ENCODE measurements at places on chromosomes 3 and 15.
A peak's percentile ranks its signal among the peaks of the same experiment; 100 is the strongest.

GRCh38 chr3:15387735-15388134, 39.6 kb downstream of the METTL6 start:
- DNase-seq: no peak

- no peak for DNase-seq
Observed at GRCh38 chr3:180548050-180548449, 53.9 kb upstream of the TTC14 start.

DNA sequence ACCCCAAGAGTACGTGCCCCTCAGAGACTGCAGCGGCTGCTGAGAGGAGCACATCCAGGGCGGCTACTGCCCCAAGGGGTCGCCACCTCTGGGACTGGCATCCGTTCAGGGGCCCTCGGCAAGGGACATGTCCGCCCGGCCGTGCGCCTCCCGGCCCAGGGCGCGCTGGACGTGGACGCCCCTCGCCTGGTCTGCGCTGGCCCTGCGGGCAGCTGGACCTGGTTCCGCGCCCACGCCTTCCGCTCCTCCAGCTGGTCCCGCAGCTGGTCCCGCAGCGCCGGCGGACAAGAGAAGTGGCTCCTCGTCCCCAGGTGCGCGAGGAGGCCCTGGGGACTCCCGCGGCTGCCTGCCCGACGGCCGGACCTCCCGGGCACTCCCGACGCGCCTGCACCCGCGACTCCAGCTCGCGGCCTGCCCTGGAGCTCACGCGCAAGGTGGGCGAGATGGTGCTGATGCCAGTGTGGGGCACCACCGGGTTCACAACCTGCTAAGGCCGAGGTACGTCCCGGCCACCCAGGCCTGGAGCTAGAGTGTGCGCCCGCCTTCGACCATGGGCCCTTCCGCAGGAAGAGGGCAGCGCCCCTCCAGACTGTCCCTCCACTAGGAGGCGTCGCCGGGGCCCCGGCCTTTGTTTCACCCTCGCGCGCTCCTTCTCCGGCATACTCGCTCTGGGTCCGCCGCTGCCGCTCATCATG, 14.4 kb upstream of the GP9 start:
- DNase-seq: no peak

DNA sequence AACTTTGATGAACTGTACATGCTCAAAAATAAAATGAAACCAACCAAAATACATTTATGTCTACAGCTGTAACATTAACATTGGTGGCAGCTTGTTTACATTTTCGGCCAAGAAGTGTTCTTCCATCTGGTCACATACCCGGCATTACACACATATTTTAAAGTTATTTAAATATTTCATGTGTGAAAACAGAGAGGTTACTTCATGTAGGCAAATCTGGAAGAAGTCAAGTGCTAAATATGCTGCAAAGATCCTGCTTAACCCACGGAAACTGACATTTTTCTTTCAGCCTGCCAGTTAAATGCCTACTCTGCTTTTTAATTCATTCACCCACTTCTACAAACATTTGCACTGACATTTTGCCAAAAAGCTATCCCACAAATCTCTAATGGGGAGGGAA, 69.7 kb downstream of the MB21D2 start:
- no peak for DNase-seq

- DNase-seq: no peak
Observed at GRCh38 chr3:17422636-17423035, 319.8 kb downstream of the TBC1D5 start.

DNA sequence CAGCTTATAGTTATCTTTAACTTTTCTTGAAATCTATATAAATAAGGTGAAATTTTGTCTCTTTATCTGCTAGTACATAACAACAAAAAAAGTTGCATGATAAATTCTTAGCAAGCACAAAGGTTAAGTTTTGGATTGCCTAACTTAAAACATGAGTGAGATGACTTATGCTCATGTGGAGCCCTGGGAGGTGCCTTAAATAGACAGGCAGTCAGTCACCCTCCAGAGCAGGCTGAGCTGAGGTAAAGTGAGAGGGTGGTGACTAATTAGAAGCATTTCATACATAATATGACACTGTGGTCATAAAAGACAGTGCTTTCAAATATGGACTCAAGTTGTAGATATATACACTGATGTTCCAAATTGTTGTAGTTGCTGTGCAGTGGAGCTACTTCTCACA, 14.6 kb upstream of the MME start:
- DNase-seq: no peak

DNA sequence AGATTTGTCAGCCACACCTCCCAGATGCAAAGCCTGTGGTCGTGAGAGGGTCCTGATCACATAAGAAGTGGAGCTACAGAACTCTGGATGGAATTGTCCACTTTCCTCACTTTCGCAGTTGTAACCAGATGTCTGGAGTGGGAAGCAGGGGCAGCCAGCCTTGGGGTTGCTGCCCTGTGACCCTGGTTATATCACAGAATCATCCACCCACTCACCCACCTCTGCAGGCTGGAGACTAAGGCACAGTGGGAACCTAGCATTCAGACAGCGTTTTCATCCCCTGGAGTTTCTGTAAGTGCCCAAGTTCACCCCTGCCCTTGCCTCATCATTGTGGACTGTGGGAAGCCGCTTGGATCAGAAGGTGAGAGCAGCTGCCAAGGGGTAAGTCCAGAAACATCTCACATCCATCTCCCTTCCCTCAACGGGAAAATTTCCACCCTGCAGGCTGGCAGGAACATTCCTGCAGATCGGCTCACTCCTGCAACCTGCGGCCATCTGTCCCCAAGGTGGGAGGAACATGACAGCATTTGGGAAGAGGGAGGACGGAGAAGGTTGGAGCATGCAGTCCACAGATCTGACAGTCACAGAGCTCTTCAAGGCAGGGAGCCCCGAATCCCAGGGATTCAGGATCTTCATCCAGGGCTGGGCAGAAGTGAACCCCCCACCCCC, 2.9 kb upstream of the IQSEC1 start:
- no peak for DNase-seq

DNA sequence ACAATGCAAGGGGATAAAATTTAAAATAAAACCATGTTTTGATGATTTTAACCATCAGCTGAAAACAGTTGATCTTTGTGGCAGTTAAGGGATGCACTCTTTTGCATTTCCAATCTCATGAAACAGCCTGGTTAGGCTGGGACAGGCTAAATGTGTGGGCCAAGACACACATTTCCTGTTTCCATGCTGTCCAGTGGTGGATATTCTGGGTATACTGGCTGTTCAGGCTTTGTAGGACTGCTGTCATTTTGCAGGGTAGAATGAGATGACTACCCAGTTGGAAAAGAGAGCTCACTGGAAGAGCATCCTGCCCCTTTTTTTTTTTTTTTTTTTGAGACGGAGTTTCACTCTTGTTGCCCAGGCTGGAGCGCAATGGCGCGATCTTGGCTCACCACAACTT, 42.0 kb upstream of the IP6K2 start:
- DNase-seq: no peak

GRCh38 chr3:121566773-121567172, 976 bp upstream of the ARGFX start:
- no peak for DNase-seq

DNA sequence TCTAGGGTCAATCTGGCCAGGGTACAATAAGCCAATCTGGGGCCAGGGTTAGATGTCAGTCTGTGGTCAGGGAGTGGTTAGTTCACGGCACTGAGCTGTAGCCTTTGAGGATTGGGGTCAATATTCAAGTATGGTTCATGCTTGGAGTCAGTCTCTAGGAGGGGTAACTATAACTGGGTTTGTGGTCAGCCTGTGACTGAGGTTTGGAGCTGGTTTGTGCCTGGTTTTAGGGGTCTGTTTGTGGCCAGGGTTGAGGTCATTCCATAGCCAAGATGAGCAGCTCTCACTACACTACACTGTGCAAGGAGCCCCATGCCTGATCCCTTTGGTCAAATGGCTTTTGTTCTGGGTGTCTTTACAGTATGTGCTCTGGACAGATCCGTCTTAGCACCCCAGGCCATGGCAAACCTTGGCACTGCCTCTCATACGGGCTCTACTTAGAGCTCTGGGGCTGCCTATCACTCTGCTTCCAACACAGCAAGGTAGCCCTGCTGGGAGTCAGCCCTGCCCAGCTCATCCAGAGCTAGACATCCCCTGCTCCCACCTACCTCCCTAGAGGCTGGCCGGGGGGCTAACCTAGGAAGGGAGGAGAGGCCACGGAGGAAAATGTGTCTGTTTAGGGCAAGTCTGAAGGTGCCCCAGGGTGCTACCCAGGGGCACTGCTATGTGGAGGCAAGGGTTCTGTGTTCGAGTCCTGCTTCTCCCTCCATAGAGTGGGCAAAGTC, 63.3 kb upstream of the CORO2B start:
- DNase-seq: no peak

DNA sequence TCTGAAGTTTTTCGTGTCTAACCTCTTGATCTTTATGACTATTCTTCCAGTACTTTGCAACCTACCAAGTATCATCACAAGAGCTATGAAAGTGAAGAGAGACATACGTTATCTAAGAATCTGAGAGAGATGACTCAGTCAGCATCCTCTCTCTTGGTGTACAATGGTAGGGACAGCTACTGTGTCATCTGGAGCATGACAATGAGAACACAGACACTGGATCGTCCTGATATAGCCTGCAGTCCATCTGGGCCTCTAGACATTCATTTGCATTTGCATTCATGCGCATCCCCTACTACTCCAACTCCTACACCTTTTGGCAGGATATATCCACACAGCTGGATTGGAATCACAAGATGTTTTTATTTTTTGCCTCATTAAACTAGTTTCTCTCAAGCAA, 115.2 kb downstream of the PEX5L start:
- DNase-seq: no peak

DNA sequence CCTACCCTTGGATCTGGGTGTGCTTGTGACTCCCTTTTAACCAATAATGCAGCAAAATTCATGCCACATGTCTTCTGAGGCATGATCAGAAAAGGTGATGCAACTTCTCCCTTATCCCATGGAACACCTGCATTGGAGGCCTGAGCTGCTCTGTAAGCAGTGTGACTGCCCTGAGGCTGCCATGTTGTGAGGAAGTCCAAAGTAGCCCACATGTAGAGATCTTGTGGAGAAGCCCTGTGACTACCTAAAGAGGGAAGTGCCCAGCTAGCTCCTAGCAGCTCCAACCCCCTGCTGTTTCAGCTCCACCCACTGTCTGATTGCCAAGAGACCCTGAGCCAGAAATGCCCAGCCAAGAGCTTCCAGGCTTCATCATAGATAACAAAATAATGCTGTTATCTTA, 6.4 kb upstream of the NR1D2 start:
- no peak for DNase-seq

- DNase-seq: no peak
Observed at GRCh38 chr15:34773917-34774316, 19.1 kb upstream of the GJD2 start.

GRCh38 chr3:128327606-128328031, 139.1 kb downstream of the DNAJB8 start:
- no peak for DNase-seq

DNA sequence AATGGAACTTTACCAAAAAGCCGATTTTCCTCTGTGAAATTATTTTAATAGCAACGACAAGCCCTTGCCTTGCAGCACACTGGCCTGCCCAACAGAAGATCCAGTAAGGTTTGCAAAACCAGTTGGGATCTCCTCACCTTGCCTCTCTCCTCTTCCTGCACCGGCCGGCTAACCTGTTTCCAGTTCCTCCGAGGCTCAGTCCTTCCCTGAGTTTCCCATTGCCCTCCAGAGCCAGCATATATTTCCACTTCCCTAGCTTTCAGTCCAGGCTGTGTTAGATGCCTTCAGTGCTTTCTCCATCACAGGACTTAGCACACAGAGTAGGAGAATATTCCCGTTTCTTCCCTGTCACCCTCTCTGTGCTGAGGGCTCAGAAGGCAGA, 60.3 kb downstream of the NOX5 start:
- no peak for DNase-seq

DNA sequence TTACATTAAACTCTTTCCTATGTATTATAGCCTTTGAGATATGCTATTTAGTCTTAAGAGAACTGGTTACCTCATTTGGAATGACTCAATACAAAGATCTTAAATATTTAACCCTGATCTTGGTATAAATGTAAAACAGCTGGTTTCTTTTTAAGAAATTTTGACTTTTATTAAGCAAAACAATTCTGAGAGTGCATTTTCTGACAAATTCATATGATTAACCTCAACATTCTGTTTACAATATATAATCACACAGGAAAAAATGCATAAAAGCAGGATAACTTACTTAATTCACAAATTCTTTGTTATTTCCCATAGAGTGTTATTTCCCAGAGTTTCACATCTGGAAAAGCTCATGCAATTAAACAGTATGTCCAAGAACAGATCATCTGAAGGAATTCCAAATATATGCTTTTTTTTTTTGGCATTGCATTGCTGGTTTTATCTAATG, 400.4 kb upstream of the THBS1 start:
- DNase-seq: no peak

- DNase-seq: no peak
Observed at GRCh38 chr3:89025185-89025584, 82.2 kb upstream of the EPHA3 start.

DNA sequence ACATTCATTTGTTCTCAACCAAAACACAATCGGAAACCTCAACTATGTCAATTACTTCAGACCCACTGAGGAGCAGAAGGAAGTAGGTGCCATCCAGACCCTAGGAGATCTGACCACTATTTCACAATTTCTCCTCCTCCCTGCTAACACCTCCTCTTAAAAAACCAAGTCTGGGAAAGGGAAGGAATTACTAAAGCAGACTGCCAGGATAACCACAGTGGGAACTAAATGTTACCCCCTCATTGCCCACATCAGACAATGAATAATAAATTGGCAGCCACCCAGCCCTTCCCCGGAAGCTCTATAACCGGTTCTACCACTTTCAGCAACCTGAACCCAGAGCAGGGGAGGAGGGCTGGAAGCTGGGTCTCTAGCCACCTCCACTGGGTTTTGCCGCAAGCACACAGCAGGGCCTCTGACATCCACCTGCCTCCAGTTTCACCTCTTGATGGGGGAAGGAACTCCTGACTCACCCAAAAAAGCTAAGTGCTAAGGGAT, 17.6 kb downstream of the C15orf62 start:
- peak; percentile 96 for DNase-seq

- DNase-seq: no peak
Observed at GRCh38 chr3:48180021-48180420, 8.2 kb downstream of the CDC25A start.

DNA sequence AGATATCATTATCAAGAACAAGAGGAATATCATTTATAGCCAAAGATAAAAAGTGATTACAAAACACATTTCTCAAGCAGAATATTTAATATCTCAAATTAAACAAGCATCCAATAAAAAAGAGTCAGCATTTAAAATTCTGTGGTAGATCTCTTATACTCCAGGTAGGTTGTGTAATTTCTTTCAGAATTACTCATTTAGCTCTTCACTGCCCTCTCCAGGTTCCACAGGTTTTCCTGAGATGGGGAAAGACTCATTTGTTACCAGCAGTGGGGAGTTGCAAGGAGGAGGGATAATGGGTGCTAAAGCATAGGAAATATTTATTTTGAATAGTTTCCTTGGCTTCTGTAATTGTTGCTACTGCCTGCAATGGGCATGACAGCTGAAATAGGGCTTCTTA, 83.1 kb upstream of the RASGRP1 start:
- DNase-seq: peak; percentile 8

- no peak for DNase-seq
Observed at GRCh38 chr3:42189736-42190135, 76.2 kb downstream of the CCK start.
